WTC11 (cell line): ENCODE measurements at places on chromosomes 13 and 19.

DNA sequence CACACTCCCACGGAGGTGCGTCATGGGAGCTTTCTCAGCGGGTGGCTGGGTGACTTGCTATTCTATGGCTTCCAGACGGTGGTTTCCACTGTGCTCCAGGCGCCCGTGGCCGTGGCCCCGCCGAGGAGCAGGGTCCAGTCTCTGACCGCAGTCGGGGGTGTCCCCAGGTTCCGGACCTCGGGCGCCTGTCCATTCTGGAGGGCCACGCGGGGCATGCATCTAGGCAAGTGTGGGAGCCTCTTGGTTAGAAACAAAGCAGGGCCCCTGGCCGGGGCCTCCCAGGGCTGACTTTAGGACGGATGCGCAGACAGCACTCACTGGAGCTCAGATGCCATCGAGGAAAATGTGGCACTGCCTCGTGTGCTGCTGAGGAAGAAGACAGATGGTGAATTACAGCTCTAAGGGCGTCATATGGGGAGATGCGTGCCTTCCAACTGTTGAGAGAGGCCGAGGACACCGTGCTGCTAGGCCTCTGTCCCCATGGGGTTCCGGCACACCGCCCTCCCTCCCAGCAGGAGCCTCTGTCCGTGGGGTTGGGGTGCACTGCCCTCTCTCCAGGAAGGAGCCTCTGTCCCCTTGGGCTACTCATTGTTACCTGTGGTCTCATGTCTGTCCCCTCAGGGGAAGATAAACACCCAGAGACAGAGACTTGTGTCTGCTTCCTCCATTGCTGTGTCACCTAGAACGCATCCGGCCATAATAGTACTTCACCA lies 38.1 kb downstream of the TMEM255B start:
- no peak for DNase-seq

DNA sequence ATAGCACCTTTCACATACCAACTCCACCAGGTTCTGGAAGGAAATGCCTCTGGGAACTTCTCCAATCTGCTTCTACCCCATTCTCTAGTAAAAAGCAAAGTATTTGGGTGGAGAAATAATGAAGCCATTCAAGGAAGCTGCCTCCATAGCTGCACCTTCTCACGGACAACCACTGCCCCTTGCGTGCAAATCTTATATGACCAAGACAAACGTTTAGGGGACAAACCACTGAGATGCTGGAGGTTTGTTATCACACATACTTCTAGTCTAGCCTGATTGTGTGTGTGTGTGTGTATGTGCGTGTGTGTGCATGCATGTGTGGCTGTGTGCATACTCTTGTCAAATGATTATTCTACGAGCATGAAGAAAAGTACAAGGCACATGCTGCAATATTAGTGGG lies 6.5 kb upstream of the METTL21C start:
- no peak for DNase-seq

GRCh38 chr13:75372517-75372916 lies 109.5 kb downstream of the TBC1D4 start:
- no peak for DNase-seq

DNA sequence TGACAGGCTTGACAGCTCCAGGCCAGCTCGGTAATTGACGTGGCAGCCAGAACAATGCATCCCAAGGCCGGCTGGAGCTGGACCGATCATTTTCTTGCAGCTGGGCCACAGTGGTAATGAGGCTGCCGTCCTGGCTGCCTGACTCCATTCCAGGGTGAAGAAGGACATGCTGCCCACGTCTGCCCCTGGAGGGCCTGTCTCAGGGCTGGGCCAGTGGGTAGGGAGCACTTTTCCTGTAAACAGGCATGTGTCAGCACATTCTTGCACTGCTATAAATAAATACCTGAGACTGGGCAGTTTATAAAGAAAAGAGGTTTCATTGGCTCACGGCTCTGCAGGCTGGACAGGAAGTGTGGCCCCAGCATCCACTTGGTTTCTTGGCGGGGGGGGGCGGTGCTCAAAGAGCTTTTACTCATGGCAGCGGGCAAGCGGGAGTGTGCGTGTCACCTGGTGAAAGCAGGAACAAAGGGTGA lies 38.1 kb upstream of the KCTD15 start:
- DNase-seq, result no peak

- DNase-seq, result no peak
Measured at GRCh38 chr19:960601-960938, 23.6 kb upstream of the WDR18 start.

DNA sequence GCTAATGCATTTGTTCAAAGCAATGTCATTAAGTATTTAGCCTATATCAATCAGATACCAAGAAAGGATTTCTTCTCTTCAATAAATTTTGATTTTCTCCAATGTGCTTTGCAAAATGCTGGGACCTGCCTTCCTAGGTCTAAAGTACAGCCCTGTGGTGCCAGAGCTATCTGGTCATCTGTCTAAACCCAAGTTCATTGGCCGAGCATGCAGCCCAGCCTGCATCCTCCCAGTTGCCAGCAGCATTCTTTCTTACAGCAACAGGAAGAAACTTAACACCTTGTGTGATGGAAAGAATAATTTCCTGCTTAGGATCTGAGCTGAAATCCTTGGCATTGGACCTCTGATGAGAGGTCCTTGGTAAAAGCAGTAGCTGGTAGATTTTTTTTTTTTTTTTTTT lies 310.0 kb downstream of the RBM26 start:
- DNase-seq, result no peak

DNA sequence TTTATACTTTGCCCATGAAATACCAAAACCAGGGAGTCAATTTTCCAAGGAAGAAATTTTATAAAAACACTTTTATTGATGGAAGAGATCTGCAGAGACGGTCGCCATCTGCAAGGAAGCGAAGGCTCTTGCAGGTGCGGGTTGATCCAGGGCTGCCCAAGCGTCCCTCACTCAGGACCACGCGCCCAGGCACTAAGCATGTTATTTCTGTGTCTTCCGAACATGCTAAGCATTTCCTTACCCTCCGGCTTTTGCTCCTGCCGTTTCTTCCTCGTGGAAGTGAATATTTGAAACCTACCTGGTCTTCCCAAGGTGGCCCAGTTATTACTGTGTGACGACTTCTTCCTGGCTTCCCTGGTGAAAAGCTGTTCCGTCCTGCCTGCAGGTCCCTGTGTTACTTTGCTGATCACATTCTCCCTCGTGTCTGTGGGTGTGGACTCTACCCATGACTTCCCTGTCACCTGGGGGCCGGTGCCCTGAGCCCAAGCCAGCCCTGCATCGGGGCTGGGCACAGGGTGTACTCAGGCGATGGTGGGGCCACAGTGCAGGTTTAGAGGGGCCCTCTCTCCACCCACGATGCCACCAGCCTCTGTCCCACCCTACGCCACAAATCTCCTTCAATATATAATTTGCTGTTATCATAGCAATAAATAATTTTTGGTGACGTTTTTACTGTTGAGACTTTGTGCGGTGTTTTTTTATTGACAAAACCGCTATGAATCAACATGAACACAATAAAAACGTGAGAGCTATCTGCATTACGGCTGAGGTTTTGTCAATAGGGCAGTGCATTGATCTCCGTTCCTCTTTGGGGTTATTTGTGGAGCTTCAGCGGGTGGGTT lies 119.4 kb downstream of the URI1 start:
- DNase-seq, result no peak

- no peak for DNase-seq
Measured at GRCh38 chr13:25455146-25455545, 83.4 kb downstream of the ATP8A2 start.

- no peak for DNase-seq
Measured at GRCh38 chr13:44796597-44797490, 192.4 kb downstream of the NUFIP1 start.

DNA sequence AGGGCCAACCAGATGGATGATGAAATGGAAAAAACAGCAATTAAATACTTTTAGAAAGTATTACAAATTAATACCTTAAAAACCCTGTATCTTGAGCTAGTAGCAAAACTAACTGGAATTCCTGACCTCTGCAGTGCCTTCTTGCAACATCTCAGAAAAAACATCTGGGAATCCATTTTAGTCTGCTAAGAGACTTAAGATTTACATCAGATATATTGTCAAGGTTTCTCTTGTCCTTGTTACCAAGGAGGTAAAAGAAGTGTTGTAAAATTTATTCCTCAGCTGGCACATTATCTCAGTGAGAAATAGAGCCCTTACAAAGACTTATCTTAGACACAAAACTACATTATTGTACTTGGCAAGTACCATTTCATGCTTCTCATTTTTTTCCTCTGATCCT lies 18.5 kb downstream of the KCNRG start:
- DNase-seq, result no peak

GRCh38 chr19:13821292-13821691 lies 26.0 kb downstream of the ZSWIM4 start:
- no peak for DNase-seq

DNA sequence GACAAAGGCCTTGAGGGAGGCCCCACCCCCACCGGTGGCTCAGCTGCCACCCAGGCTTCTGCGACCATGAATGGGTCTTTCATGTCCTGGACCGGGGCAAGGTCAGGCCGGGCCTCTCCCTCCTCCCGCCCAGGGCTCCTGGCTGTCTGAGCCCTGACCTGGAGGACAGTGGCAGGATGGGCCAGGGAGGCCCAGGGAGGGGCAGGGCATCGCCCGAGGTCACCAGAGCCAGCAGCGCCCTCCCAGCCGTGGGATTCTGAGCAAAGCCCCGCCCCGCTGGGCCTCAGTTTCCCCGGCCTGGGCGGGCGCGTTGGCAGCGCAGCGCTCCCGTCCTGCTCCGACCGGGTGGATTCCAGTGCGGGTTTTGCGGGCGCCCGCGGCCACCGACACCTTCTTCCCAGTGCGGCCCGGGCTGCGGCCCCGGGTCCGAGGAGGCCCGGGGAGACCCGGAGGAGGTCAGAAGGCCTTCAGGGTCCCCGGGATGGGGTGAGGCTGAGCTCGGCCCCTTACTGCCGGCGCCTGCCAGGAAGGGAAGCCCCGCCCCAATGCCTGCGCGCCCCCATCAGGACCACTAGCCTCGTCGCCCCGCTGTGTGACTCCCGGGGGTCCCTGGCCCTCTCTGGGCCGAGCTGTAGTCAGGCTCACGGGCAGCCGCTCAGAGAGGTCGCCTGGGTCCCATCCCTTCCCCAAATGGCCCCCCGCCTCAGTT lies 24.6 kb upstream of the SEMA6B start:
- DNase-seq, result peak; percentile 72

- no peak for DNase-seq
Measured at GRCh38 chr13:111080642-111081041, 34.5 kb upstream of the ARHGEF7 start.

GRCh38 chr13:112161521-112162301 lies 94.8 kb downstream of the SOX1 start:
- DNase-seq, result peak; percentile 69

DNA sequence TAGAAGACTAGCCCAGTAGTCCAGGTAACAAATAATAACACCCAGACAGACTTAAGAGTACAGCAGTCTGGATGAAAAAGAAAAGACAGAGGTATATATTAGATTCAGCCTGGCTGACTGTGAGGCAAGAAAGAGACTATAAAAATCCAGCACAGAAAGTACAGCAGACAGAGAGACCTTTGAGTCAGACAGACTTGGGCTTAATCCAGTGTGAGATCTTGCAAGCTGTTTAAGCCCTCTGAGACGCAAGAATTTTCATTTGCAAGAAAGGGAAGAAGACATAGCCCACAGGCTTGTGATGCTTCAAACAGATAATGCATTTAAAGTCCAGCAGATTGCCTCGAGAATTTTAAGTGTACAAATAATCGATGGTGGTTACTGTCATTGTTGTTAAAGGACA lies 471.4 kb downstream of the LIG4 start:
- DNase-seq, result no peak

GRCh38 chr19:32224371-32225244 lies 120.8 kb upstream of the ZNF507 start:
- peak; percentile 69 for DNase-seq

GRCh38 chr13:53285896-53286430 lies 257.4 kb downstream of the OLFM4 start:
- DNase-seq, result no peak

DNA sequence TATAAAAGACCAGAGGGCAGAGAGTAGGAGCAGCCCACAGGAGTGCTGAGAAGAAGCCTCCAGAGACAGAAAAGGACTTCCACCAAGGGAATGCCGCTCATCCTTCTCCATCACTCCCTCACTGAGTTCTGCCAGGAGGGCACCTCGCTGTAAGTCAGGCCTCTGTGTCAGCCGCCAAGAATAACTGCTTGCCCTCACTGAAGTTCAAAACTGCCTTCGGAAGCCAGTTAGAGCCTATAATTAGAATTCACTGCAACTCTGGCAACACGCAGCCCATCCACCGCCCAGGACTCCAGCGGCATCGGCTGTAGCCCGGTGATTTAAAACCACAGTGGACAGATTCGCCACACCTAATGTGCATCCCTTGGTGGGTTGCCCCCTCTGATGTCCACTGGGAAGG lies 281.8 kb upstream of the ZNF507 start:
- no peak for DNase-seq

- no peak for DNase-seq
Measured at GRCh38 chr13:107743100-107743499, 472.2 kb downstream of the LIG4 start.

DNA sequence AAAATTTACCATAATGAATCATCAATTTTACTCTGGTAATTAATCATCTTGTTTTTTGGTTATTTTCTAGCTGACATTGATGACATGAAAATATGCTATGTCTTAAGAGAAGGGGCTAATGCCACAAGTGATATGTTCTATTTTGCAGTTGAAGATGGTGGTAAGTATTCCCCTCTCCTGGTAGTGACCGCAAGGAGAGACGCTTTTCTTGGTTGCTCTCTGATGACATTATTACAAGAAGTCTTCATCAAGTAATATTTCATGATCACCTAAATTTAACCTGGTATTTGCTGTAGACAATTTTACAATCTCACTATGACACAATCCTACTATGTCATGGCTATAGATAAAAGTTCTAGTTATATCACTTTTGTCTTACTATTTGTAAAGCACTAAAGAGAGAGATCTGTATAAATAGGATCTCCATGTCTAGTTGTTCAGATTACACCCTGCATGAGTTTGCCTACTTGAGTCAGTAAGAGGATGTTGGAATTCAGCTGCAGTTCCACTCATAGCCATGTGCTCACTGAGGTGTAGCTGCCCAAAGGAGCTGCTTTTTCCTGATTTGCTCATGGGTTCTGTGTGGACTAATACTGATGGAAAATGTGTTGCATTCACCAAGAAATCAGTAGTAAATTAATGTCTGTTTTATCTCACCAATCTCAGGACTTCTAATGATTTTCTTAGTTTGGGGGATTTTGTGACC lies 10.9 kb downstream of the FREM2 start:
- no peak for DNase-seq

DNA sequence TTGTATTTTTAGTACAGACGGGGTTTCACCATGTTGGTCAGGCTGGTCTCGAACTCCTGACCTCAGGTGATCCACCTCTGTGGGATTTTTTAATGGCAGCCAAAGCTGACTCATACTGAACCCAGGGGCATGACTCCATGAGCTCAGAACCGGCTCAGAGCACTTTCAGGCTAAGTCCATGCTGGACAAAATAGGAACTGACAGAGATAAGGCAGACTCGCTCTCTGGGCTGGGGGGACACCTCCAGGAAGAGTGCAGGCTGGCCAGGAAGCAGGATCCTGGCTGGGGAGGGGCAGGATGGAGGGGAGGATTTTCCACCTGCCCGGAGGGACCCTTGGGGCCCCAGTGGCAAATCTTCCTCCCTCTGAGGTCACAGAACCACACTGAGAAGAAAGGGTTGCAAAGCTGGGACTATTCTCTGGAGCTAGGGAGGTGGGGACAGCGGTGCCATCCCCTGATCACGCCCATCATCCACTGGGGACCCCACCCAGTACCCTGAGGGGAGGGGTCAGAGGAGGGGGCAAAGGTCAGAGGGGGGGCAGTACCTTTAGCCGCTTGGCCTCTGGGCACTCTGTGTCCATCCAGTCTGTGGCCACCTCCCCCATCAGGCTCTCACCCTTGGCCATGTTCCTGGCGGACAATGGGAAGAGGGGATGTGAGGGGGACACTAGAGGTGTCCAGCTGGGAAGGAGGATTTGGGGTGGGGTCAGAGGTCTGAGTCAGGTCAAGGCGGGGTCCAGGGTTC lies 31.1 kb downstream of the NOTCH3 start:
- DNase-seq, result no peak
